AG20443 (cell line): ENCODE measurements at places on chromosomes 7 and 10.

GRCh38 chr10:119725517-119725827, 378 bp upstream of the INPP5F start:
- DNase-seq: no peak

DNA sequence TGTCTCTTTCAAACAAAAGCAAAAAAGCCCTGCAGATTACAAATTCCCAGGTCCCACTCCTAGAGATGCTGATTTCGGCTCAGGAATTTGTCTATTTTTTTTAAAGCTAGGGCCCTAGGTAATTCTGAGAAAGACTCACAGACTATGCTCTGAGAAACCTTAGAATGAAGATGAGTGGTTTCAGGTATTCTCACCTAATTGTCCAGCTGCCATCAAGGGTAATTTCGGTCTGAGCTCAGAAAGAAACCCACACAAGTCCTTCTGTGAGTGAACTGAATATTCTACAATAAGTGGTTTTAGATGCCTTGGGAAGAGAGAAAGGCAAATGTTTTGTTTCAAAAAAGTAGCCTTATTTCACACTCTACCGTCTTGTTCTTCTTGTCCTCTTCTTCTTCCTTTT, 45.7 kb downstream of the DCLRE1A start:
- no peak for DNase-seq

DNA sequence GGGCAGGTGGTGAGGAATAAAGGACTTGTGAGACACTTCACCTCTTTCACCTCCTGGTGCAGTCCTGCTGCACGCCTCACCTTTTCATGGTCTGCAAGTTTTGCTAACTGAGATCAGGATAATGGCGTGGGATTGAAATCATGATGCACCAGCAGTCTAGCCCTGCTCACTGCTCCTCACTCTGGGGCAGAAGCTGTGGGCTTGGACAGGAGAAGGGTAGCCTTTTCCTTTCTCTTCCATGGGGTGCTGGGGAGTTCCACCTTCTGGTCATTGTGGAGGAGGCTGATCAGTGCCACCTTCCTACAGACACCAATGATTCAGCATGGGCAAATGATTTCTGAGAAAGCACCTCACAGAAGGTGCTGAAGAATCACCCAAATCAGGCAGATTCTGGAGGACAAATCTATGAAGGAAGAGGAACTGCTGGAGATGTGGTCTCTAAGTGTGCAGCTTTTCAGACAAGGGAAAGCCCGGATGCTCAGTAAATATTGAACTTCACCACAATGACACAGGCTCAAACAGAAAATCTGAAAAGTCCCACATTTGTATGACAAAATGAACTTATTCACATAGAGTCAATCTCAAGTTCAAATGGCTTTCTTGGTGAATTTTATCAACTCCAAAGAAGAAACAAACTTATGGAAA, 19.7 kb downstream of the MBL2 start:
- DNase-seq: no peak

DNA sequence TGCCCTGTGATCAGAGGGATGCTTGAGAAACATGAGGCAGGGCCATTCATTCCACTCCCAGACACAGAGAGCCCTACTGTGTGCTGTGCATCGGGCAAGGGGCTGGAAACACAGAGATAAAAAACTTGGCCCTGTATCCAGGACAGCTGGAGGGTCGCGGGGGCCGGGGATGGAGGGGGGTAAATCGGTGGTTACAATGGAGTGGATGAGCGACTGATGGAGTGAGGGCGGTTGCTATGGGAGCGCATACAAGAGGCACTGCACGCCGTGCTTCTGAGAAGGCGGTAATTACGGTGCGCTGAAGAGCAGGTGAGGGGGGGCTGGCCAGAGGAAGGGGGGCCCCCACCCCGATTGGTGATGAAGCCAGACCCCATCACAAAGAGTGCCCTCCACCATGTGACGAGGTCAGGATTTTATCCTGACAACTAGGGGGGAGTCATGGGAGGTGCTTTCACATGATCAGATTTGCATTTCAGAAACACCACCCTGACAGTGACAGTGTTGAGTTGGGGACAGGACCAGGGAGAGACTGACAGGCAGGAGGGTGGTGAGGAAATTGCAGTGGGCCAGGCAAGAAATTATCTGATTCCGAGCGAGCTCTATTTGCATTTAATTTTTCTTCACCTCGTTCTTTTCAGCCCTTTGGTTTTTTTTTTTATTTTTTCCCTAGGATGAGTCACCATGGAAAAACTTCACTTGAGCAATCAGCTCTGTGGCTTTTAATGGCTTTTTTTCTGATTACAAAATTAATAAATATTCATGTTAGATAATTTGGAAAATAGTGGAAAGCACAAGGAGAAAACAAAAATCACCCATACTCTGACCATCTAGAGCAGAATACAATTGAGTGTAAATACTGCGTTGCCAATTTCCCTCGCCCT, 7.8 kb downstream of the CPA5 start:
- DNase-seq: peak; percentile 60

- peak; percentile 30 for DNase-seq
Observed at GRCh38 chr10:59678884-59679301, 30.8 kb downstream of the SLC16A9 start.

DNA sequence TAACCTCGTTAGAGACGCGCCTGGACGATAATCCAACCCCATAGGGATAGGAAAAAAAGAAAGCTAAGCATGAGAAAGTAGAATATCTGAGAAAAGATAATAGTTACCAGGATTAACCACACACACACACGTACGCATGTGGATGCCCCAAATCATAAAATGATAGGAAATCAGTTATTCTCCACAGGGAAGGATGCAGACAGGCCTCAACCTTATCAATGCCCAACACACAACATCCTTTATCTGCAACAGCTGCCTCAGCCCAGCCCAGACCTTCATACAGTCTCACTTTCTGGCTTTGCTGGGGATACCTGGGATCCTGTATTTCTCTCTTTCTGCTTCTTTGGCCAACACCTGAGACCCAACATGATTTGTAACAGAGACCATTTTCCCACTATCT, 123.0 kb downstream of the NOC3L start:
- DNase-seq: no peak

GRCh38 chr10:29623797-29624196, 11.0 kb downstream of the SVIL start:
- no peak for DNase-seq
